ENCODE measurements at places on chromosomes 3 and 15.

- no peak for DNase-seq
Observed at GRCh38 chr3:4417449-4417848, 49.6 kb downstream of the SUMF1 start.

GRCh38 chr3:151724576-151725562 lies 8.9 kb upstream of the AADACL2 start:
- no peak for DNase-seq

DNA sequence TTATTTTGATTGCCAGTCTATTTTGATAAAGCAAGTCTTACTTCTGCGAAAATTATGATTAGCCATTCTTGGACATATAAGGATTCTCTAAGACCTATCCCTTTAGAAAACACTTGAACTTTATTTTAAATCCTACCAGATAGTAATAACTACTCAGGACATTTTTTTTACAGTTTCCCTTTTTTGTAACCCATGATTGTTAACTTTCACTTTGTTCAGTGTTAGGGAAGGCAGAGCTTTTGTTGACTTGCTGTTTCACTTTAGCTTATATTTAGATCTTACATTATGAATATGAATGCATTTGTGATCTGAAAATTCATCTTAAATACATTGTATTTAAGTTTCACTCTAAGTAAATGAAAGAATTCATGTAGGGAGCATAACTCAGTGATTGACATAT lies 167.0 kb downstream of the AKAP13 start:
- no peak for DNase-seq

DNA sequence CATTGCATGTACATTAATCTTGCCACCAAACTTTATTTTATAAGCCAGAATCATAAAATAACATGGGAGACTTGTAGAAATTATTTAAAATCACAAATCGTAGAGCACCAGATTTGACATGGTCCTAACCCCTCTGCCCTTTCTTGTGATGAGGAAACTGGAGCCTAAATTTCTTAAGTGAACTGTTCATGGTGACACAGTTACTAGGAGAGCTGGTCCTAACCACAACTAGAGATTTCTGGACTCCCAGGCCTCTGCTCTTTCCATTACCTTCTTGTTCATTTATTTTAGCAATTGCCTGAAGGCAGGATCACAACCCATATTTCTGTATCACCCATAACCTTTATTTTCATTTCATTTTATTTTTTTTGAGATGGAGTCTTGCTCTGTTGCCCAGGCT lies 352.5 kb downstream of the LPP start:
- no peak for DNase-seq

GRCh38 chr3:195066441-195066841 lies 204.5 kb downstream of the XXYLT1 start:
- DNase-seq = no peak

GRCh38 chr3:64798316-64798715 lies 110.5 kb upstream of the ADAMTS9 start:
- DNase-seq = no peak

DNA sequence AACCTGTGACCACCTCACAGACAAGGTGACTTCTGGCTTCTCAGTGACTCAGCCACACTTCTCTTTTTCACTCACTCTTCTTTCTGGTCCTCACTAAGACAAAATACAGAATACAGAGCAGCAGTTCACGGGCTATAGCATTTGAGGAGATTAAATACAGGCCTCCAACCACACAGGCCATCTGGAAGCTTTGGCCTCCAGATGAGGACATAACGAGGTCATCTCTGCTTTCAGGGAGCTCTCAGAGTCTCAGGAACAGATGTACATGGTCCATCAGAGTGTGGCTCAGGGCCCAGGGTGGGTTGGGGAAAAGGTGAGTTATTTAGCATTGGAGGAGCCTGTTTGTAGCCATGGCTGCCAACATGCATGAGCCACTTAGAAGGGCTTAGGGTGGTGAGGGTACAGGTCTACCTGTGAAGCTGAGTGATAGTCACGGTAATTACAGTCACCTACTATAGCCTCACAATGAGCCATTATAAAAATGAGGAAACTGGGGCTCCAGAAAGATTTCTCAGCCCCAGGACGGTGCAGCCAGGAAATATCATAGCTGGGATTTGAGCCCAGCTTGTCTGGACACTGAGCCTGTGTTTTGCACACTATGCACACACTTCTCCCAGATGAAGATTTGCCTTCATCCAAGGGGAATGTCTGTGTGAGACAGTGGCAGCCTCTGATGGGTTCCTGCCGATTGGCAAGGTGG lies 159.8 kb upstream of the CTDSPL start:
- no peak for DNase-seq

GRCh38 chr3:12986521-12986920 lies 86.7 kb downstream of the IQSEC1 start:
- DNase-seq = no peak

DNA sequence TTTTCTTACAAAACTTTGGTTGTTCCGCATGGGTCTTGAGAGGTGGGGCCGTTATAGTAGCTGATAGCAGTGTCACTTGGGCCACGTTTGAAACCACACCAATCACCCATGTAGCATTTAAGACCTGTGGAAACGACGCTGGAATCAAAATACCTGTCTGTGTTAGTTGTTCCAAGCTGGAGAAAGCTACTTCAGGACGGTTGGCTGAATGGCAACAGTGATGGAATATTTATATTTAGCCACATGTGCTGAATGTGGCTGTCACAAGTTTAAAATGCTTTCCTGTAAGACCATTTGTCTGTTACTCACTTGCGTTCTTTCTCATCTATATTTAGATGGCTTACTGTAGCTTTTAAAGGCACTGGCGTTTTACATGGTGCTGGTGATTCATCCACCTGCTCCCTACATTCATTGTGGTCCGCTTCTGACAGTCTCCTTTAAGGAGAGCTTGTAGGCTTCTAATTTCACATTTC lies 1.4 kb downstream of the DNAJA4 start:
- no peak for DNase-seq

DNA sequence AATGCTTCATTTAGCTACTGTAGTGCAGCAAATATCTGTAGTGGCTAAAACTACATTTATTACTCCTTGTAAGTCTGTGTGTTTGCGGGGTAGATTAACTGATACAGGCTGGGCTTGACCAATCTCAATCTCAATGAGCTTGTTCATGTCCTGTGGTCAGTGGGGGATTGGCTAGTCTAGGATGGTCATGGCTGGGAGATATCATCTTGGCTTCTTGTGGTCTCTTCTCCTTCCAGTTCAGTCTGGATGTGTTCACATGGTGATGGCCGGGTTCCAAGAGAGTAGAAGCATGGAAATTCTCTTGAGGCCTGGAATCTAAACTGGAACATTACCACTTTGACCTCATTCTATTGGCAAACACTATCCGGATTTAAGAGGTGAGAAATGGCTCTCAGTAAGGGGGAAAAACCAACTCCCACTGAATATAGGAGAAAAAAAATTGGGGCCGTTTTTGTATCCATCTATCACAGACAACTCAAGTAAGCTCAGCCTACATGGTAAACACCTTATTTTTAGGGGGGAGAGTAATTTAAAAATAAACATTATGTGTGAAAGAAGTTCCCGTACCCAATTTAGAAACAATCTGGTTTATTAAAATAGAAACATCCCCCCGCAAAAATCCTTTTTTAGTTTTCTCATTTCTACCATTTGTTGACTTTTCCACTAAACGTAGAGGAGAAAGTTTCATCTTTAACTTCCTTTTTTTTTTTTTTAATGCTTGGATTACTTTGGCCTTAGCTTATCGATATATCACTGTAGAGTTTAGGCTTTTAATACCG lies 284.9 kb upstream of the TBC1D5 start:
- DNase-seq = no peak

DNA sequence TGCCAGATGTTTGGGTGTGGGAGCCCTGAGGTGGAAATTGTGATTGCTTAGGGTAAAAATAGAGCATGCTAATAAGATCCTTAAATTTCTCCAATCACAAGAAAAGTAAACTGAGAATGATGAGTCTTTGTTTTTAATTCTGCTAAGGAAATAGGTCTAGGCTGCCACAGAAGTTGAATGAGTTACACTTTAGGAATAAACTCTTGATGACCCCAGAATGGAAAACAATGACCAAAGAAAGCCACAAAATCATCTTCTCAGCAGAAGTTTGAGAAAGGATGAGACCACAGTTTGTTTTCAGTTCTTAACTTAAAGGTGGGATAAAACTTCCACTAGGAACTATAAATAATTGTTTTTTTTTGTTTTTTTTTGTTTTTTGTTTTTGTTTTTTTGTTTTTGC lies 164.6 kb upstream of the BCL6 start:
- DNase-seq = no peak

- DNase-seq = no peak
Observed at GRCh38 chr3:79148786-79149185, 619.0 kb downstream of the ROBO1 start.

DNA sequence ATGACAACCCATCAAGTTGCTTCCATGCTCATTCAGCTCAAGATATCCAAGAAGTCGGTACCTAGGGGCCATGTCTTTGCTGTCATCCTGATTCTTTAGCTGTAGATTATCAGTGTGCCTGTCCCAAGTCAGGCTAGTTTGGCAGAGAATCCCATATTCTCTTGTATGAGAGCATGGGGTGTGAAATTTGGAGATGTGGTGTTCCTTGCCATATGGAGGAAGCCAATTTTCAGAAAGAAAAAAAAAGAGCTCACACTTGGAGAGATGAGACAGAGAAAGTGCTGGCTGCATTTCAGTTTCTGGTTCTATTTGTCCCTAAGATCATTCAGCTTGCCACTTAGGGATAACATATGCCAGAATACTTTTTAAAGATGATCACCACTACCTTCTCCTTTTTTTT lies 52.3 kb upstream of the SLC4A7 start:
- no peak for DNase-seq

GRCh38 chr15:101652786-101653430 lies 727 bp upstream of the TM2D3 start:
- DNase-seq = no peak

DNA sequence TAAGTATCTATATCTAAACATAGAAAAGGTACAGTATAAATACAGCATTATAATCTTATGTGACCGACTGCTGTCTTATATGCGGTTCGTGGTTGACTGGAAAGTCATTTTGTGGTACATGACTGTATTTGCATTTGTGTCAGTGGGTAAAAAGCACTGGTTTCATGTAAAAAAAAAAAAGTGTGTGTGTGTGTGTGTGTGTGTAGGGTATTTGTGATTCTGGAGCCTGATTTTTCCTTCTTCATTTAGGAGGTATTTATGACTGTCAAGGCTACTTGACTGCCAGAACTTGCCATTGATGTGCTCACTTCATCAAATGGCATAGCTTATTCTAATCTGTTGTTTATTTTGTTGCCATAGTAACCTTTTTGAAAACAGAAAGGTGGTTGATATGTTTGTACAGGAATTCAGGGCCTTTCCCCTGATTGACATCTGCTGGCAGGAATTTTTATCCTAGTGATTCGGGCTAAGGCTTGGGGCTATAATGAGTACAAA lies 63.2 kb downstream of the AKAP13 start:
- no peak for DNase-seq

DNA sequence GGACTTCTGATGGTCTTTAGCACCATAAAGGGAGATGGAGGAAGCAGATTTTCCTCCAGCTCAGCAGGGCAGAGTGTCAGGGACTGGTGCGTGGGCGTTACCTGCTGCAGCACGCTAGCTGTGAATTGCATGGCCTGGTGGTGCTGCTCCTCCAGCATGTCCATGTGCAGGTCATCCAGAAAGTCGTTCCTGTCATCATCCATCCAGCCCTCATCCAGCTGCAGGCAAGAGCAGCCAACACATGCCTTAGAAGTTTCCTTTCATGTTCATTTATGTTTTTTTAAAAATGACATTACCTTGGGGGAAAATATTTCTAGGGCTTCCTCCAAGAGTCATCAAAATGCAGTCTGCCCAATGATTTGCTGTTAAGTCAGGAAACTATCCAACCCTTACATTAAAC lies 239.2 kb downstream of the PDZRN3 start:
- no peak for DNase-seq

- DNase-seq = no peak
Observed at GRCh38 chr15:76575274-76575673, 238.7 kb downstream of the ISL2 start.

DNA sequence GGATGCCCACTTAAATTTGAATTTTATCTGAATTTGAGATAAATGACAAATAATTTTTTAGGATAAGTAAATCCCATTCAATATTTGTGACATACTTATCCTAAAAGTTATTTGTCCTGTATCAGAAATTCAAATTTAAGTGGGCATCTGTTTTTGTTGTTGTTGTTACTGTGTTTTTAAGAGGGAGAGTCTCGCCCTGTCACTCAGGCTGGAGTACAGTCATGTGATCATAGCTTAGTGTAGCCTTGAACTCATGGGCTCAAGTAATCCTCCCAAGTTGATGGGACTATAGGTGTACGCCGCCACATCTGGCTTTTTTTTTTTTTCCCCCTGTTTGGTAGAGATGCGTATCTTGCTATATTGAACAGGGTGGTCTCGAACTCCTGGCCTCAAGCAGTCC lies 283.0 kb downstream of the PTPRG start:
- DNase-seq = no peak

DNA sequence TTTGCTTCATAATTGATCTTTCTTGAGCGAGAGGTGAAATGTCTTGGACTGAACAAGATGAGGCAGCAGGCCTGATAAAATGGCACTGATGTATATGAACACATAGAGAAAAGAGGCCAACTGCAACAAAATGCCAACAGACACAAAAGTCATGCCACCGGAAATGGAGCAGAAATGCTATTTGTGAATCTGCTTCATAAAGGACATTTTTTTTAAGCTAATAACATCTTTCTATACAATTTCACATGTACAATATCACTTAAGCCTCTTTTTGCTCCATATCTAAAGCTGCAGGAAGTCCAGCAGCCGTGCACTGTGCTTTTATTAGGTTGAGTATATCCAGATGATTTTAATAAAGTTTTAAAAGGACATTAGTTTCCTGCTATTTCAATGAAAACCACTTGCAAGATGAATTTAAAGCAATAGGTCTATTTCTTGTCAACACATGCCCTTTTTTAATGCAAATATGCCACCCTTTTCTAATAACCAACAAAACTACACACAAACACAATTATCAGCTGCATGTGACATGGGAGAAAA lies 169.2 kb upstream of the ADAMTS9 start:
- no peak for DNase-seq

DNA sequence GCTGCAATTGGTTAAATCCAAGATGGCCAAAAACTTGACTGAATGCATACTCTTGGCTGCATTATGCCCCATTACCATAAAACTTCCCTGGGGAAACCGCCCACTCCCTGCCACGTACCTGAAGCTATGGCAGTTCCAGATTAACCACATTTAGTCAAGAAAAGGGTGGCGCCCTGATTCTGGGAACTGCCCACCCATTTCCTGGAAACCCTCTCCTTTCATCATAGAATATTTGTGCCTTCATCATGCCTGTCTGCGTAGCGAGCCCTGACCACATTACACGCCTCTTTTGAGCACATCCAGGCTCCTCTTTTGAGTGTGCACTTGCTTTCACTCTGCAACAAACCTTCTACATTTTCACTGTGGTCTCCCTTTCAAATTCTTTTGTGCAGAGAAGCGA lies 5.2 kb downstream of the LINS1 start:
- no peak for DNase-seq

- DNase-seq = no peak
Observed at GRCh38 chr15:78302579-78303312, 3.3 kb upstream of the SKIC8 start.

- no peak for DNase-seq
Observed at GRCh38 chr3:117526470-117527079, 817.0 kb downstream of the TUSC7 start.

GRCh38 chr15:60840306-60840702 lies 361.4 kb upstream of the ICE2 start:
- DNase-seq = no peak

- DNase-seq = no peak
Observed at GRCh38 chr15:48091522-48091921, 29.3 kb upstream of the SLC24A5 start.

- no peak for DNase-seq
Observed at GRCh38 chr3:136920904-136921611, 36.7 kb upstream of the IL20RB start.

Data from iPS DF 19.7 (cell line).